ENCODE measurements at places on chromosomes 7 and 10. TPM values are rescaled to one million over a fixed set of nuclear protein-coding genes. Genes with fewer than 3 reads are reported as not detected.

DNA sequence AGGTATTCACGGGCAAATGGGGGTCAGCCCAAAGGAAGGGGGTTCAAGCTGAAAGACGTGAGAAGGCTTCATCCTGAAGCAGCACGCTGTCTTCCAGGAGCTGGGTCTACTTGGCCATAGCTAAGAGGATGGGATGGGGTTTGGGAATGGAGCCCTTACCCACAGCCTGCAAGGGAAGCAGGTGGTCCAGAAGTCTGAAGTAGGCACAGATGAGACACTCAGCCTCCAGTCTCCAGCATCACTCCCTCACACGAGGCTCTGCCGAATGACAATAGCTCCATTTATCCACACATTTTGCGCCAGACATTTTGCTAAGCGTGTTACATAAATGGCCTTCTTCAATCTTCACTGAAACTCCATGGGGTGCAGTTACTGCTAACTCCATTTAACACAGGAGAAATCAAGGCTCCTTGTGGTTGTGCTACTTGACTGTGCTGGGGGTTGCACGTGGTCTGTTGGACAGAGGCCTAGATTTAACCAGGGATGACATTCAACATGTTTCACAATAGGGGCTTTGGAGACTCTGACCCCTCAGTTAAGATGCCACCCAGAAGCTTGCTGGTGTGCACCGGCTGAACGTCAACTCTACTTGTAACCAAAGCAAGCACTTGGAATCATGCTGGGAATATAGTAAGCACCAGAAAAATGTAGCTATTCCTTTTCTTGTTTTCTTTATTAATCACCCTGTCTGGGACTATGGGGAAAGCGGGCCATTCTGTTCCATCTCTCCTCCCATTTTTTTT lies 85.3 kb downstream of the FAM241B start:
- peak; percentile 56 for DNase-seq

GRCh38 chr10:100489396-100489795 lies 26.6 kb downstream of the WNT8B start:
- no peak for DNase-seq

ARF5 gene
- 105 TPM for total RNA-seq

DNA sequence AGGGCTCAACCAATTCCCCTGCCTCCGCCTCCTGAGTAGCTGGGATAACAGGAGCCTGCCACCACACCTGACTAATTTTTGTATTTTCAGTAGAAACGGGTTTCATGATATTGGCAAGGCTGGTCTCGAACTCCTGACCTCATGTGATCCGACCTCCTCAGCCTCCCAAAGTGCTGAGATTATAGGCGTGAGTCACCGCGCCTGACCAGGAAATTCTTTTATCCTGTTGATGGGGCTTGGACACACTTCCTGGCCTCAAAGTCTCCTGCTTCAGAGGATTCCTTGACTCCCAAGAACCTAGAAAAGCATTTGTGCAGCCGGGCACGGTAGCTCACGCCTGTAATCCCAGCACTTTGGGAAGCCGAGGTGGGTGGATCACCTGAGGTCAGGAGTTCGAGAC lies 16.2 kb downstream of the ZNF425 start:
- DNase-seq: no peak

GRCh38 chr10:2986391-2986801 lies 81.0 kb upstream of the PFKP start:
- DNase-seq: no peak

RBP3 gene
- total RNA-seq: not detected

DNA sequence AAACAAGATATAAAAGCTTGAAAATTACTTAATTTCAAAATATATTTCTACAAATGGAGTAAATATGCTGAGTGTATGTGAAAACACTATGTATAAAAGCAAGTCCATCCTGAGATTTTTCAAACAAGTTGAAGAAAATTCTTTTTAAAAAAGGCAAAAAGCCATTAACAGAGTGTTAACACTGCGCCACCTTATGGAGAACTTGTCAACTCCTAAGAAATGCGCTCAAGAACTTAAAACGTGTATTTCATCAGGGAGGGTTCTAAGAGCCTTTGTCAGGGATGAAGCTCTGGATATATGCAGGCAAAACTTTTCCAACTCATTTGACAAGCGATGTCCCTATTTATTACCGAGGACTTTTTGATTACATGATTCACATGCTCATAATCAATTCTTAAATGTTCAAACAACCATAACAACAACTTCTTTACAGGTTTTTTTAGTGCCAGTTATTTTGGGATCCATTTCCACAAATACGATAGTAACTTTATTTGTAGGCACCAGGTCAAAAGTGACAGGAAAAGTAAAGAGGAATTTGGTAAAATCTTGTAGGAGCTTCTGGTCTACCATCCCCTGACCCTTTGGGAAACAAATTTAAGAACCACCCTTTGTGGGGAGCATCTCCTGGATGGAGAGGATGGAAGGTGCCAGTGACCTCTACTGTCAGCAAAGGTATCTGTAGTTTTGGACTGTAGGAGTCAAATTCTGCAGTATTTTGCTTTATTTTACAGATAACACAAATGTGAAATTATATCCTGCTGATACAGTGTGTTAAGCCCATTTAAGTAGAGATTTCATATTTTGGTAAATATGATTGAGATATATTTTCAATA lies 23.2 kb downstream of the CALCR start:
- DNase-seq: peak; percentile 69

CALHM1 gene
- not detected for total RNA-seq

NCF1 gene
- not detected for total RNA-seq

- DNase-seq: peak; percentile 86
Observed at GRCh38 chr7:42244828-42245227, 7.8 kb upstream of the GLI3 start.

GRCh38 chr10:94344522-94345122 lies 18.1 kb downstream of the NOC3L start:
- DNase-seq: no peak

DNA sequence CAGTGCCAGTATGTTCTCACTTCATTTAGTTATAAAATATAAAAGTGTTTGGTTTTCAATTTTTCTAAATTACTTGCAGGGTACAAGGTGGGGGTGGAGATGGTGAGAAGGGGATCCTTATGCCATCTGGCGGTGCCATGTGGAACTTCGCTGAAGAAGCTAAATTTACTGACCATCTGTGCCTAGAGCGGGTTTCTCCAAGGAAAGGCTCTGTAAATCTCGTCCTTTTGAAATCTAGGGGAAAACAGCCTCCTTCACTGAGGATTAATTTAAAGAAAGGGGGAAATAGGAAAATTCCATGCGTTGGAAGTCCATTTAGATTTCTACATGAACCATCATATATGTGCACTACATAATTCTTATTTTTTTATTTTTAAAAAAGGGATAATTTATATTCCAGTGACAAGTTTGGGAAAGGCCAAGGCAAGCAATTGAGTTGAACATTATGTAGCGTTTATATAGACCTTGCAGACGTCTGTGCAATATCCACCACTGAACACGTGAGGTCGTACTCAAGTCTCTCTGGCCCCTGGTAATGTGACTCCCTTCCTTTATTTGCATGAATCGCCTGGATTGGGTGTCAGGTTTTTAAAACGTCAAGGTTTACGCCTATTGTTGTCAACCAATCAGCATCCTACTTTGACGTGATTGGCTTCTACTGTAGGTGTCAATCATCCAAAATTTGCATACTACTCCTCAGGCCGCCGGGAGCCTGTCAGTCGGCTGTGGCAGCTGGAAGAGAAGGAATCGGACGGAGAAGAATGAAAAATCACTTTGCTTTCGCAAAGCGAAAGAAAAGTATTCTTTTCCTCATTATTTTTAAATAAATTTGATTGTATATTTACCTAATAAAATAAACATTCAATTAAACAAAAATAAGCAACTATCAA lies 297.1 kb upstream of the NFE2L3 start:
- DNase-seq: peak; percentile 91

DNA sequence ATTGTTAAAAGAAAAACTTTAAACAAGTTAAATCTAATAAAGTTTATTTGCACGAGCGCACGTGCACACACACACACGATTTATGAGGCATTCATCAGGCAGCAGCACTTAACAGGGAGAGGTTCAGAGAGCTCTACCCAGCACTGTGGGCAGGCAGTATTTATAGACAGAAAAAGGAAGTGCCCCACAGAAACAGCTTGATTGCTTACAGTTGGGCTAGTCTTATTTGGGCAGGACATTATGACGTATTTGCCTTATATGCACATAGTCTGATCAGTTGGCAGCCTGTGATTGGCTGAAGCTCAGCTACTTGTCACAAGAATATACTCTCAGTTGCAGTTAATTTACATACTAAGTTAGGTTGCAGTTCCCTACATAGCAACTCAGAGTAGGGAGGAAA lies 1.2 kb upstream of the SDHAF3 start:
- DNase-seq: no peak

- DNase-seq: peak; percentile 51
Observed at GRCh38 chr10:16845248-16845647, 28.0 kb upstream of the RSU1 start.

- DNase-seq: peak; percentile 39
Observed at GRCh38 chr10:20004087-20004523, 187.9 kb downstream of the PLXDC2 start.

DNA sequence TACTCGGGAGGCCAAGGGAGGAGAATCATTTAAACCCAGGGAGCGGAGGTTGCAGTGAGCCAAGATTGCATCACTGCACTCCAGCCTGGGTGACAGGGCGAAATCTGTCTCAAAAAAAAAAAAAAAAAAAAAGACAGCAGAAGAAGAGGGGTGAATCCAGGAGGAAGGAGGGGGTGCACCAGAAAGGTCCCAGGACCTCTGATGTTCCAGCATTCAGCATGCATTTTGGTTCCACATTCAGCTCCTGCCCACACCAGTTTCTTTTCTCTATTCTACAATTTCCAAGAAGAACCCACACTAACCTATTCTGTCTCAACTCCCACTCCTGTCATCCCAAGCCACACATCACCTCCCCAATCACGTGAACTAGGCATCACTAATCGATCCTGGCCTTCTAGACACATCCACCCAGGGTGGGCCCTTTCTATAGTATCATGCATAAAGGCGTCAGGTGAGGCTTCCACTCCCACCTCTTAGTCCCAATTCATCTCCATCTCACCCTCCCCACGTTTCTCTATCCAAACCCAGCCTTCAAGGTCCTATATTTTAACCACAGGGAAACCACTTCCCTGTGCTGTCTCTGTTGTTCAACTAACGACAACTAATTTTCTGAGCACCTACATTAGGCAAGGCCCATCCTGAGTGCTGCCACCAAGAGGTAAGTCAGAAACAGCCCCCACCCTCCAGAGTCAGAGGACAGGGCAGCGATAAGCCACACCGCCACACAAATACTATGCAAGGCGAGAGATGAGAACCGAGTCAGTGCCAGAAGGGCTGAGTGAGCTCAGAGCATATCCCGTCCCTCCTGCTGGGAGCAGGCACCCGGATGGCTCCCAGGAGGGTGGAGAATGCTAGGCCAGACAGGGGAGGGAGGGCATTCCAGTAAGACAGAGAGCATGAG lies 2.2 kb downstream of the ANXA11 start:
- DNase-seq: peak; percentile 92

CYP26C1 gene
- total RNA-seq: 0.09 TPM

GPR15LG gene
- total RNA-seq: not detected

- peak; percentile 36 for DNase-seq
Observed at GRCh38 chr7:106504645-106505044, 156.3 kb downstream of the CCDC71L start.

- DNase-seq: no peak
Observed at GRCh38 chr7:29565982-29566746, 2.5 kb downstream of the PRR15 start.

GRCh38 chr7:100211342-100211780 lies 8.4 kb upstream of the PVRIG start:
- DNase-seq: no peak

GRCh38 chr10:18319628-18320027 lies 179.4 kb downstream of the CACNB2 start:
- no peak for DNase-seq

DNA sequence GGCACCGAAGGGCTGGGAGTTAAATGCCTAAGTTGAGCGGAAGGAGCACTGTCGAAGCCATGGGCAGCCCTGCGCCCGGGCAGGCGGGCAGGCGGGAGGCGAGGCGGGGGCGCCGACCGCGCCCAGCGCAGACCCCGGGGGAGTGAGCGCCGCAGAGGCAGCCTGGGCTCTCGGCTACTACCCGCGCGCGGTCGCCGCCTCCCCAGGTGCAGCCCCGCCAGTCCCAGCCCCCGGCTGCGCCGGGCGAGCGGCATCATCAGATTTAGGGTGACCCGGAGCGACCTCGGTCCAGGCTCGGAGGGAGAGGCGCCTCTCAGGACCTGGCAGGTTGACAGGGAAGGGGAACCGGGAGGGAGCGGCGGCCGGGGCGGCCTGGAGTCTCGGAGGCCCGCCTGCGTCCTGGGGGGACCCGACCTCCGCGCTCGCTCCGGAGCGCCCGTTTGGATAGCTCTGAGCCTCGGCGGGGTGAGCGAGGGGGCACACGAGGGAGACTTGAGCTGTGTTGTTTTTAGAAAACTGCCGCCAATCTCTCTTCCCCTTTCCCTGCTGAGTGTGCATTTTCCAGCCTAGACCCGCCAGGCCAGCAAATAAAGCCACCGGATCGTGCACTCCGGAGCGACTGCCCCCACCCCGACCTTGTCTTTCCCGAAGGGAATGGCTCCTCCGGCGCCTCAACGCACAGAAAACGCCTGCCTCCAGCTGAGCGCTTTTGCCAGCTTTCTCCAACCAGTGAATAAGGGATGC lies 2.3 kb upstream of the NRP1 start:
- no peak for DNase-seq

- no peak for DNase-seq
Observed at GRCh38 chr10:14350006-14350405, 19.3 kb upstream of the FRMD4A start.

DNA sequence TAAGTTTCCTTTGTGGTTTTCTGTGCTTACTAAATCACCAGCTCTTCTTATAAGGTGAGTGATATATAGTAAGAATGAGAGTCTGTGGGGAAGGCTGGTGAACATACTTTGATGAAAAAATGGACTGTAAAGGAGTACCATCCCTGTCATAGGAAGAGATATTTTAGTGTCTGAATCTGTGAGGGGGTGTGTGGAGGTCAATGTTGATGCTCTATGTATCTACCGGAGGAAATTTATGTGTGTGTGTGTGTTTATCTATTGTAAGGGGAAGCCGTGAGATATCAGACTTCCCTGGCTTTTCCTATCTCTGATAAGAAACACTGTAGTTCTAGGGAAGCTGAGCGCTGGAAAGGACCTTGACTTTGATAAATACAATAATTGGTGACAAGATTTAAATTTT lies 179.0 kb downstream of the PCDH15 start:
- no peak for DNase-seq

DNA sequence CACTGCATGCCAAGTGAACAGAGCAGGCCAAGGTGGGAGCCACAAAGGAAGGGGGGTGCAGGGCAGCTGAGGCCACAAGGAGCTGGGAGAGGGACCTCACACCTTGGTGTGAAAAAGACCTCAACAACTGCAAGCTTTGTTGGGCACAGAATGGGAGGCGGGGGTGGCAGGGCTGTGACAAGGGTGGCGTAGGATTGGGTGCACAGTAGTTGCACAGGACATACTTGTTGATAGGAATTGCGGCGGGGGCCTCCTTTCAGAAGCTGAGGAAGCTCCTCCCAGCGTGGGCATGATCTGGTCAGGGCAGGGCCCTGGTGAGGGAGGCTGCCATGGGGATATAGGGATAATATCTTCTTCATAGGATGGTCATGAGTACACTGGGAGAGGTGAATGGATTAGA lies 25.8 kb downstream of the POLL start:
- DNase-seq: no peak
